ENCODE measurements at places on chromosomes 11 and 22. TPM values are rescaled to one million over a fixed set of nuclear protein-coding genes. Genes with fewer than 3 reads are reported as not detected.

Gene OR8A1
- not detected for total RNA-seq

Gene SHANK3
- 2.8 TPM for total RNA-seq

Gene SHISA8
- not detected for total RNA-seq

Gene MMP7
- total RNA-seq: 15.0 TPM

Gene MPZL3
- total RNA-seq: 6.1 TPM

DNA sequence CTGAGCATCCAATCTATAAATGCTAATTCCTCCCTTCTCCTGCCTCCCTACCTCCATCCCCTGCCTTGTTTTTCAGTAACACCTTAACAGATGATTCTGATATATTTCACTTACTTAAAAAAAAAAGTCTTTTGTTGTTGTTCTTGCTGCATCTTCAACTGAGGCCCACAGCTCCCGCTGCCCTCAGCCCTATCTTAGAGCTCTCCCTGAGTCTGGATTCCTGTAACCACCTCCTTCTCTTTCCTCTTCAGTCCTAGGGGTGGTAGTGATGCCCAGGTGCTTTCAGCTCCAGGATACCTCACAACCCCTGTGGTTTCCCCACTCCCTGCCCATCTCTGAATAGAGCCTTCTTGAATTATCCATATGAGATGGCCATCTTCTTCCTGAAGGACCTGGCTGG, 3.7 kb upstream of the KCNE3 start:
- DNase-seq: no peak

DNA sequence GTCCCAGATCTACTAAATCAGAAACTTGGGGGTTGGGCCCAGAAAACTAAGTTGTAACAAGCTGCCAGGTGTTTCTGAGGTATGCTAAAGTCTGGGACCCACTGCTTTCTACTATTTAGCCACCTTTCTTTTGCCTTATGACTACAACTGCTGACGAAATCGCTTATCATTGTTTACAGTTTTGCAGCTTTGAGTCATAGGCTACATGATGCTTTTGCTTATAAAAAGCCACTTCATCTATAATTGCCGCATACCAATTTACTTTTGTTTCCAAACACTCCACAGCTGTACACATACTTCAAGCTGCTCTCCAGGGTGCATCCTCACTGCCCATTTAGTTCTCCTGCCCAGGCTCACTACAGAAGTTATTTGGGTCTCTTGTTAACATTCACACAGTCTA, 144.7 kb downstream of the ENTHD1 start:
- DNase-seq: no peak

DNA sequence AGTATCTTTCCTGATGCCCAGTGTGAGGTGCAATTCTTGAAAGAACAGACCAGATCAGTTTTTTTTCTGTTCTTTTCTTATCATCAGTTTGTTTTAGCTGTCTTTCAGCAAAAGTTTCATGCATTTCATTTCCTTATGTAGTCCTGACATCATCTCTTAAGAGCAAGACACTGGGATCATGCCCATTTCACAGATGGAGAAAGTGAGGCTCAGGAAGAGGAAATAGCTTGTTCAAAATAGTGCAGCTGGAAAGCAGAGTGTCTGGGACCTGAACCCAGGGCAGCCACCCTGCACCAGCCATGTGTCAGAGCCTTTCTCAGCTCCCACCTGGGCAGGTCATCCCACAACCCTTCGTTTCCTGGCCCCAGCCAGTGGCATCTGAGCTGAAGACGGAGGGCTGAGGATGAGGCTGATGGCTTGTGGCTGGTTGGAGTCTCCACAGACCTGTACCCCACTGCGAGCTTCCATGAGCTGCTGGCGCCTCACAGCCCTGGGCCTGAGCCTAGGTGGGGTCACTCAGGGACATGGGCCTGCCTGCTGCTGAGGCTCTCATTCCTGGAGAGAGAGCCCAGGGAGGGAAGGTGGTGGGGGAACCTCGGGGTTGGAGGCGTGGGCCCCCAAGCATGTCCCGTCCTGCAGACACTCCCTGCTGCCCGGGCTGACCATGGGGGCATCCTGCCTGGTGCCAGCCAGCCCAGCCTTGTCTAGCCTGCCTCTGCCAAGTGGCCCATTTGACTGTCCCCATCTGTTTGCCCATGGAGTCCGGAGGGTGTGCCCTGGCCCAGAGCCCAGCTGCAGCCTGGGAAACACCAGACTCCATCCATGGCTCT, 61.8 kb downstream of the SMIM38 start:
- peak; percentile 54 for DNase-seq

- peak; percentile 15 for DNase-seq
These were observed 2.9 kb downstream of the AP5B1 start for GRCh38 chr11:65777821-65778361.

GRCh38 chr11:17350455-17351171, 987 bp upstream of the NCR3LG1 start:
- DNase-seq: no peak

DNA sequence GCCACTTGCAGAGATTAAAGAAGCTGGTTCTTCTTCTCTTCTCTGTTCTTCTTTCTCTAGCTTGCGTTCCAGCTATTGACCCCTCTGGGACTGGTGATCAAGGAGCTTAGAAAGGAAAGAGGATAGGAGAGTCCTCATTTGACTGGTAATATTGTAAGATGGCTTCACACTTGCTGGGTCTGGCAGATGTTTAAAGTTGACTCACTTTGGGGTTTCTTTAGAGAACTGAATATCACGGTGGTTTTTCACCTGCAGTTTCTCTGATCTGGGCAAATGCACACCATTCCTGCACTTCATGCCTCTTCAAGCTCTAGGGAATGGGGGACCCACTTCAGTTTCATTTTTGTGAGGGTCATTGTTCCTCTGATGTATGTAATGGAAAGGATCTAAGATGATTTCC, 41.8 kb upstream of the DEUP1 start:
- no peak for DNase-seq

GRCh38 chr11:74490941-74491340, 2.6 kb downstream of the LIPT2 start:
- DNase-seq: no peak
